ENCODE measurements at places on chromosomes 7 and 10.
A peak's percentile ranks its signal among the peaks of the same experiment; 100 is the strongest.

GRCh38 chr10:118031351-118032075 lies 15.2 kb downstream of the RAB11FIP2 start:
- DNase-seq = no peak

DNA sequence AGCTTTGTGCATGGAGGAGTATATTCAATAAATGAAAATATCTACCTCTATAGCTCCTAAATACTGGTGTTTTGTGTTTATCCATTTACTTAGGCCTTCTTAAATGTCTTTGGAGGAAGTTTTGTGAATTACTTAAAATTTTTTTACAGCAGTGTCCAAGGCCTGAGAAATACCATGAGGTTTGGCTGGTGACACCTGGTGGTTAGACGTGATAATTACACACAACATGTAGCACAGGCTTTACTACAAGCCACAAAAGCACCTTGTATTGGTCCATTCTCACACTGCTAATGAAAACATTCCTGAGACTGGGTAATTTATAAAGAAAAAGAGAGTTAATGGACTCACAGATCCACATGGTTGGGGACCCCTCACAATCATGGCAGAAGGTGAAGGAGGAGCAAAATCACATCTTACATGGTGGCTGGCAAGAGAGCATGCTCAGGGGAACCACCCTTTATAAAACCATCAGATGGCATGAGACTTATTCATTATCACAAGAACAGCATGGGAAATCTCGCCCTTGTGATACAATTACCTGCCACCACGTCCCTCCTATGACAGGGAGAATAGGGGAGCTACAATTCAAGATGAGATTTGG lies 20.6 kb downstream of the HYAL4 start:
- DNase-seq = peak; percentile 62

DNA sequence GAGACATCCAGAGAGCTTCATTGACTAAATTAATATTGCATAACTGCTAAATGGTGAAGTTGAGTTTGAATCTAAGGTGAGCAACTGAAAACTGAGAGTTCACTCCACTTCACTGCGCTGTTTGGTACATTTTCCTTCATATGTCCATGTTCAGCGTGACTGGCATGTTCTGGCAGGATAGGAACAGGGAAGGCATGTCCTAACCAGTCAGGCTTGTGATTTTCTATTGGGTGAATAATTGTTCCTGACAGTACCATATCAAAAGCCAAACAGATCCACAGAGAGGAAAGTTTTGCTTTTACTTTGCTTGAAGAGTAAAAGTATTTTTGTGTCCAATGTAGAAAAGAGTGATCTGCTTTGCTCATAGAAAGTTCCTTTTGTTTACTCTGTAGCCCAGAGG lies 53.2 kb downstream of the WDFY4 start:
- DNase-seq = no peak

- no peak for DNase-seq
These were observed 391.7 kb upstream of the SHH start for GRCh38 chr7:156203923-156204322.

GRCh38 chr7:99106821-99107241 lies 37.1 kb downstream of the SMURF1 start:
- DNase-seq = no peak

DNA sequence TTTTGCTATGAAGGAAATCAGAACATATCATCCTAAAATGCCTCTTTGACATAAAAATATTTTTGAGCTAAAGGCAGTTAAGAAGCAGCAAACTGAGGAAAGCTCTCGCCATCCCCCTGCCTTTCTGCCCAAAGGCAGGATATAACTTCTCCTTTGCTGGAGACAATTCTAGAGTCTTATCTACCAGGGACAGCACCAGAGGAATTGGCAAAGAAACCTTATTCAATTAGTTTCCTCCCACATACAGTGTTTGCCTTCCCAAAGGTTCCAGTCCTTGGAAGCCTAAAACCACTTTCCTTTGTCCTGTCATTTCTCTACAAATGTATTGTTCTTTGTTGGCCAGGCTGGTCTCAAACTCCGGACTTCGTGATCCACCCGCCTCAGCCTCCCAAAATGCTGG lies 33.7 kb downstream of the MASTL start:
- DNase-seq = no peak

- DNase-seq = no peak
These were observed 2.7 kb upstream of the TPST1 start for GRCh38 chr7:66202441-66202840.

GRCh38 chr10:99621454-99622251 lies 1.4 kb upstream of the SLC25A28 start:
- no peak for DNase-seq

DNA sequence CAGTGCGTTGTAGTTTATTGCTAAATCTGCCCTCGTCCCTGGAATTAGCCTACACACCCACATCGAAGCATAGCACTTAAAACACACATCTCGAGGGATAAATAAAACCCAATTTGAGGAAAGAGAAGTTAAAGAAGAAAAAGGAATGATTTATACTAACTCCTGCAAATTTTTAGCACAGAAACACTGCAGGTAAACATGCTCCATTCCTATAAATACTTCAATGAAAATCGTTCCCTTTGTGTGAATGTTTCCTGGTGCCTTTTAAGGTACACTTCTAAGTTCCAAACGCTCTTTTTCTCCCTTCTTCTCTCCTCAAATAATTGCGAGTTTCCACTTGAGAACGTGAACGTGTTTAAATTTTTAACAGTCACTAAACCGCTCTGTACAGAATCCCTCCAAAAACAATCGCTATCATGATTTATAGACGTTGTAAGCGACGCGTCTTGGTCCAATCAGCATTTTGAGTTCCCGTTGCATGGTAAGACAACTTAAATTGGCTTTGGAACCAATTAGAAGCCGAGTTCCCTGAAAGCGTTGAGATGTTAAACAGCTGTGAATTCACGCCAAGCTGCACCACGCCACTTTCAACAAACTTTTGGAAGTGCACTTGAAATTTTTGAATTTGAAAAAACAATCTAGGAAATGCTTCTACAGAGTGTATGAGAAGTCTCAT lies 12.5 kb upstream of the EBLN1 start:
- DNase-seq = peak; percentile 47

DNA sequence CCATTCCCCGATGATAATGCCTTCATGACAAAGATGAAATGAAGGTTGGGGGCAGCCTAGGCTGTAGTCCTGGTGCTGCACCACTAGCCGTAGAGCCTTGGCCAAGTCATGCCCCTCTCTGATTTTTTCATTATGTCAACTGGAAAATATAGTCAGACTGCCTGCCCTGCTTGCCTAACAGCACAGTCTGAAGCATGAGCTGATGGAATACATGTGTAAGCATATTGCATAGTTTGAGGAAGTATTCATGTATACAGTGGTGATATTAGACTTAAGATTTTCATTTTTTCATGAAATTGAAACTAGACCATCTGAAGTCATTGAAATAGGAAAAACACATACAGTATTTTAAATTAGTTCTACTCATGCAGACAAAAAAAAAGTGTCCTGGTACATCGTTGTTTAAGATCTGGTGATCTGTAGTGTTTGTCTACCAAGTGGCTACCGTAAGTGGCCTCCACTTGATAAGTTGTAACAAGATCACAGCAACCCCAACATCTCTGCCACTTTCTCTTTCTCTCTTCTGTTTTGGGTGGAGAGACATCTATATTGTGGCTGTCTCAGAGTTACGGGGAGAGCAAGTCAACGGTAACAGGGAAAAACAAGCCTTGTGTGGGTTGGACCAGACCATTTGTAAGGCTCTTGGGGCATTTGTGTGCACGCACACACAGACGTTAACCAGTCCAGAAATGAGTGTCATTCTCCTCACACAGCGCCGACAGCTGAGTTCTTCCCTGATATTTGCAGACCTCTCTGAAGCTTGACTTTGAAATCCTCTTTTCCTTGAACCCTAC lies 716.6 kb upstream of the GALNT17 start:
- no peak for DNase-seq

GRCh38 chr7:124765401-124766352 lies at the start of gene GPR37:
GPR37 (minus strand) TSS chr7:124765792; CDS start chr7:124764976, 816 bp downstream.
- no peak for DNase-seq
